ENCODE measurements at places on chromosomes 2 and 18.

DNA sequence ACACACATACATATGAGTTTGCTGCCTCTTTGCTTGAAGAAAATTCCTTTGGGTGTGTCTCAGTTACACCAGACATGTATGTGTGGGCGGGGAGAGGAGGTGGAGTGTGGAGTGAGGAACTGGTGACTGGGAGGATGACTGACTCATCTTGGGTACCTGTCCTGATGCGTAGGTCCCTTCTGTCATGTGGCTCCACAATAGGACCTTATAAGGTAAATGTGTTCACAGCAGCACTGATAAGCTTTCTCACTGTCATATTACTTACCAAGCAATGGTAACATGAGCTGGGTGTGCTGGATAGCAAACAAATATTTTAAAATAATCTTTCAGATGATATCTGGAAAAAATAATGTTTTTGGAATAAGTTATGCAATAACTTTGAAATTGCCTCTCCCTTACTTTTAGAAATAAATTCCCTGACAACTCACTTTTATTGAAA is 45.1 kb downstream of the SLC9A2 start:
- DNase-seq = peak; percentile 49

DNA sequence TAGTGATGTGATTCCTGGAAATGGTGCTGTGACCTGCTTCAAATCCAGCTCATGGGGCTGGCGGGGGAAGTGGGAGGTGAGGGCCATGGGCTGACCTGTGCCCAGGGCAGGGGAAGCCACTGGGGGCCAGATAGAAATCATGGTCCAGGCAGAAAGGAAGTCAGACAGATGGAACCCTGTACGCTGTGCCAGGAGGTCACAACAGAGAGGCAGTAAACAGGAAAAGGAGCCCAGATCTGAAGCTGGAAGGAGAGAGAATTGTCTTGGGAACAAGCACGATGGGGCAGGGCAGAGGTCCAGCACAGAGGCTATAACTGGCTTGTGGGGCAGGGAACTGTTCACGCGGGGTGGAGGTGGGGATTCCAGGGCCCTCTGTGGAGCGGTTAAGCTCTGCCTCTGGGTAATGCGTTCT is 76.0 kb downstream of the RNF144A start:
- DNase-seq = no peak

DNA sequence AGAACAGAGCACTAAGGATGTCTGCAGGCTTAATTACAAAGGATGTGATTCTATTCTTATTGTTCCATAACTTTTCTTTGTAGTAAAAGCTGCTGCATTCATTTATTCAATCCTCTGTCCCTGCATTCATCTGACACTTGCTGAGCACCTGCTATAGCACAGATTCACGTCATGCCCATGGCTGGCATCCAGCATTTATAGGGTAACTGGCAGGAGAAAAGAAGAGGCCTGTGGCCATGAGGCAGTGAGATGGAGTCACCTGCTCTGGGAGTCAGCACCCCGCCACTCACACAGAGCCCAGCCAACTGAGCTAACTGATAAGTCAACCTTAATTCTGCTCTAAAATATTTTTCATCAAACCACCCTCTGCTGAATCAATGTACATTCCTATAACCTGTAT is 18.3 kb upstream of the CDC42EP3 start:
- DNase-seq = no peak

- DNase-seq = no peak
Observed at GRCh38 chr2:129231924-129232323, 747.5 kb upstream of the RAB6C start.

- DNase-seq = no peak
Observed at GRCh38 chr2:45394216-45394615, 216.9 kb downstream of the SRBD1 start.

DNA sequence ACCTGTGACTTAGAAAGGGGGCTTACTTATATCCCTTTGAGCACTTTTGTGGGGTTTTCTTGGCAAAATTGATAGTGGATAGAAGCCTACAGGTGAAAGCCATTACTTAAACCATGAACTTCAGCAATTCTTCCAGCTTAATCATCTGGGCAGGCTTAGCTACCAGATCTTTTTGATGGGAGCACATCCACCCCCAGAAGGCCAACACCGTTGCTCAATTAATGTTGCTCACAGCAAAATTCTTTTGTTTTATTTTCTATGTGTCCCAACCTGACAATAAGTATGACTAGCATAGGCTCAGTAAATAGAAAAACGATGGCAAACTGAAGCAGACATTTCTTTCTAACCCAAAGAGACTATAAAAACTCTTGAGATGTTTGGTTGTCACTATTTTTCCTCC is 269.4 kb upstream of the TCF4 start:
- DNase-seq = no peak

DNA sequence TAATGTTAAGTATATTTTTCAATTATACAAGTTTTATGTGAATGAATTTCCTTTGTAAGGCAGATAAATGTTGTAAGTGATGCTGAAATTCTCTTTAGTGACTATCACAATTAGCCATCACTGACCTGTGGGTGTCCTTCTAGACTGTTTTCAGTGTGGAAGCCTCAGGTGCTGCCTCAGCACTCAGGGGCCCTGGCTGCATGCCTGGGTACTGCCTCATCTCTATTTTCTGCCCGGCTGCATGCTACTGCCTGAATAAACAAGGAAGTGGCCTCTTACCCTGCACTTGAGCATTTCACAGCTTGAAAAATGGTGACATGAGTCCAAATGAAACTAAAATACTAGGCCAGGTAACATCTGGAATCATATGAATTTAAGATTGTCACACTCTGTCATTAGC is 787.6 kb upstream of the SALL3 start:
- DNase-seq = no peak

- DNase-seq = peak; percentile 42
Observed at GRCh38 chr18:54149078-54149697, 75.3 kb downstream of the MBD2 start.

- peak; percentile 23 for DNase-seq
Observed at GRCh38 chr2:240622531-240623235, 2.6 kb upstream of the GPR35 start.

DNA sequence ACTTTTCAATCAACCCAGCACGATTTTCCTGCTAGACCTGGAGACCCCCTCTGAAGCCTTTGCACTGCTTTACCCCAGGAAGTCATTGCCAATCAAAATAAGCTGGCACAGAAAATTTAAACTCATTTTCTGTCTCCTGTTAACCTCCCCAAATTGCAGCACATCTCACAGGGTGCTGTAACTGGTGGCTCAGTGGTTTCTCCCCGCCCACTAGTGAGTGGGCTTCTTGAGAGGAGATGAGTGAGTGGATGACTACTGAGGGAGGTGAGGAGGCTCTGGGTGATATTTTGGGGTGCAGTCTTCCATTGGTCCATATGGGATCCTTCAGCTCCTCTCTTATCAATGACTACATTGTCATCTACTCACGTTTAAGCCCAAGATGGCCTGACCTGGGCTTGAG is 239.8 kb upstream of the HS6ST1 start:
- no peak for DNase-seq

GRCh38 chr18:2551425-2551824 is 19.9 kb downstream of the METTL4 start:
- DNase-seq = no peak

DNA sequence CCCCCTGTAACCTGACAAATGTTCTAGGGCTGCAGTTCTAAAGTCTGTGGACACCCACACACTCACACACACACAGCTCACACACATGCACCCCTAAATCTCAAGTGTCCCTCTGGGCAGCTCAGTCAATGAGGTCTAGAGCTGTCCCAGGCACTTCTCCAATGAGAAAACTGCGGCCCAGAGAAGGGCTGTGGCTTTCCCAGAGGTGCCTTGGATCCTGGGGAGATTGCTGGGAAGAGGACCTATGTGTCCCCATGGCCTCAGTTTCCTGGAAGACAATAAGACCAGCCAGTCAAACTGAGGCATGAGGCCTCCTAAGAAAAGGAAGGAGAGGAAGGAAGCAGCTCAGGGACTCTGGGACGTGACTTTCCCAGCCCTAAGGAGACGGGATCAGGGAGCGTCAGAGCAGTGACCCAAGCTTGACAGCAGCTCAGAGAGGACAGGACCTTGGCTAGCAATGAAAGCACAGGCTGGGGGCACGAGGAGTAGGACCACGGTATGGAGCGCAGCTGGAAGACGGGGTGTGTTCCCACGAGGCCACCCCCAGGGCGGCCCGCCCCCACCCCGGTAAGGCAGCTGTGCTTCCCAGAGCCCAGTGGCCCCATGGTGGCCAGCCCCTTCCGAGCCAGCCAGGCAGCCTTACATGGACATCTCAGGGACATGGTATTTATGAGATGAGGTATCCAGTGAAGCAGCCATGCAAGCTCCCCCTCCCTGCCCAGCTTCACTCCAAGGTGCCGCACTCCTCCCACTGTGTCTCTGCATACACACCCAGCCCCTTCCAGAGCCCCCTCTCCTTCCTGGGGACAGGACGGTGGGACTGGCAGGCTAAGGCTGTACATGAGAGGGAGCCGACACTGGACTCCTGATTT is 46.0 kb downstream of the TNS1 start:
- DNase-seq = no peak

- DNase-seq = no peak
Observed at GRCh38 chr2:109438773-109439389, 174.9 kb downstream of the SEPTIN10 start.

GRCh38 chr2:112483831-112484230 is 1.9 kb downstream of the TTL start:
- DNase-seq = no peak

DNA sequence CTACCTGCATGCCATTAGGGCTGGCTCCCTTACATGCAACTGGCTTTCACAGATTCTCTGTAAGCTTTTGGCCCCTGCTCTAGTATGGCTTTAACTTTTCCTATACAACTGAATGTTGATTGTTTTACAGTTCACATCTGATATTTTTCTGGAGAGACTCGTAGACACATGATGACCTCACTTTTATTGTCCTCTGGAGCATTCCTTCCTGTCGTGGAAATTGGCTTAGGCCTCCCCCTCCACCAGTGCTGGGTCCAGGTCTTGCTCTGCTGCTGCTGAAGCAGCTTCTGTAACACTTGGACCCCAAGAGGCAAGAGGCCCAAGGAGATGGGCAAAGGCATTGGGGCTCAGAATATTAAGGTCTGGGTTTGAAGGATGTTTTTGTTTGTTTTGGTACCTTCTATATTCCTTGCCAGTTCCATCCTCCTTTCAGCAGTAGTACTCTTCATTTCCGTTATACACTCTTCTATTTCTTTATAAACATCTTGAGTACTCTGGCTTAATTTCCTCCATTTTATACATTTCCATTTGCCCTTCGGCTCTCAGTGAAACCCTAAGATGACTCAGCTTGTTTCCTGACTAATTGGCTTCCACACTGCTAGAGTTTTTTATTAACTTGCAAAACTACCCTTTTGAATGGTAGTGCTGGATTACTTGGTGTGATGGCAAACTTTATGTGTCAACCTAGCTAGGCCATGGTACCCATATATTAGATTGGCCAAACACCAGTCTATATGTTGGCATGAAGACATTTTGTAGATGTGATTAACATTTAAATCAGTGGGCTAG is 219.8 kb downstream of the CDCA7 start:
- DNase-seq = no peak

DNA sequence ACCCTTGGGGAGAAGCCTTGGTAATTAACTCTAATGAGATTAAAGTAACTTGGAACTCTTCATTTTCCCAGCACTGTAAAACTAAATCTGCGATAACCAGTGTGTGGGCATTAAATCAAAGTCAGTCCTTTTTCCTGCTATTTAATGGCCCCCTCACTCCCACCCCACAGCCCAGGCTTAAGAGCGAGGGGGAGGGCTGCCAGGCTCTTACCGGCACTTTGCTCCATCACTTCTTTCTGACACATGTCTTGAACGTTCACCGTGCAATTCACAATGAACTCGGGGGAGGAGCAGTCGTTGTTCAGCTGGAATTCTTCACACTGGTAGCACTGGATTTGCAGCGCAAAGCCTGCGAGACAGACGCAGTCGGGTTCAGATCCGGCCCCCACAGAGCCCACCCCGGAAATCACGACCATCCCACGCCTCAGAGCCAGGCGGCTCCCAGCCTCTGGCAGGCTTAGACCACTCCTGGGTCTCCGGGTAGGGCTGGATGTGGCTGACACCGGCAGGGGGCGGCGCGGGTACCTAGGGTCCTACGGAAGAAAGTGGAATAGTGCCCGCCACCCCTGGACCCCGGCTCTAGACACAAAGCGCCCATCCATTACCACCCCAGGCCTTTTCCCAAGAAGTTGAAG is 1.7 kb downstream of the LYPD1 start:
- no peak for DNase-seq

- no peak for DNase-seq
Observed at GRCh38 chr2:231522418-231523180, 7.6 kb downstream of the NMUR1 start.

DNA sequence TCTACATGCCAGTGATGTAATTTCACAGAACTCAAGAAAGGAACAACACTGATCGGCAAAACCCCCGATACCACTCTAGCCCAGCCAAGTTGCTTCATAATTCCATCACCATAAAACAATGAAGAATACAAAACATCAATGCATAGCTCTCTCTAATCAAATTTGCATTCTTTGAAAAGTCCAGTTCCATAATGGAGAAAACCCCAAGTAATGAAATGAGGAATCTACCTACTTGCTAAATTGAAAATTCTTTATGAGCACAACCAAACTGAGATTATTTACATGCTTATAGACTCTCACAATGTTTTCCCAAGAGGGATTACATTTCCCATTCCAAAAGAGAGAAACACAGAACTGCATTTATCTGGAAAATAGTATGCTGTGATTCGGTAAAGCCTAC is 186.5 kb downstream of the NR4A2 start:
- no peak for DNase-seq

DNA sequence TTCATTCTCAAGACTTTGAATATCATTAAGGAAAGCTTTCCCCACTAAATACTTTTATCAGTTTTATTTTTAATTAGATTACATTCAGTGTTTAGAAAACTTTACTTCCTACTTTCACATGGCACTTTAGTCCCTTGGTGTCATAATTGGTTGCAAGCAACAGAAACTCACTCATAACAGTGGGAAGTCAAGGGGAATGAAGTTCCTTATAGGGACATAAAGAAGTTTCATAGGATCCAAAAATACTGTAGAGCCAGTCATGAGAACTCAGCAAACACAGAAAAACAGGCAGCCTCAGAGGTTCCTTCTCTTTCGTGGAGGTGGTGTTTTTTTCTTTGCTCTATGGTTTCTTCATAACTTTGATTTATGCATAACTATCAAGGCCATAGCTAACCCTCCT is 809.0 kb downstream of the BCL11A start:
- DNase-seq = no peak

DNA sequence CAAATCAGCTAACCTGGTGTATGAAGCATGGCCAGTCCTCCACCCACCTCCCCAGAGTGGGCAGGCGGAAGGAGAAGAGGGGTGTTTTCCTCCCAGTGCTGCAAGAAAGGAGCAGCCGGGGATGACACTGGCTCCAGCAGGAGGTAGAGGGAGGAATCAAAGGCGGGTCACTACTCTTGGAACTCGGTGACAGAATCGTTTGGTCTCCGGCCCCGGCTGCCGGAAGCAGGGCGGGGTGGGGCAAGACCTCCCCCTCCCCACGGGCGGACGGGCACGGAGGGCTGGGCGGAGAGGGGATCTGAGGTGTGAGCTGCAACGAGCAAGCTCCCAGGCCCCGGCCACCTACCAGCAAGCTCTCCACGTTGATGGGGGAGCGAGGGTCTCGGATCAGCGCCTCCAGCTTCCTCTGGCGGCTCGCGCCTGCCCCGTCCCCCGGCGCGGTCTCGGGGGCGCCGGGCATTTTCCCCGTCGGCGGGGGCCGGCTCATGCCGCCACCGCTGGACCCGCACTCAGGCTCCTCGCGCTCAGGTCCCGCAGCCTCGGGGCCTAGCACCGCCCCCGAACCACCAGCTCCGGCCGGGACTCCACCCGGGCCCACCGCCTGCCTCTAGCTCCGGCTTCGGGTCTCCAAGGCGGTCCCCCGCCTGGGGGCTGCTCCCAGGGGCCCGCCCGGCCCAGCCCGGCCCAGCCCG is 640 bp downstream of the ROCK2 start:
- peak; percentile 6 for DNase-seq

Measured in activated T-cell treated with anti-CD3 and anti-CD28 coated beads for 4 hours (primary cell).